Activated naive CD4-positive, alpha-beta T cell treated with anti-CD3 and anti-CD28 coated beads, Interleukin-2, amount 50 U/mL, for 72 hours (primary cell): ENCODE measurements at places on chromosomes 7 and 10. TPM values are rescaled to one million over a fixed set of nuclear protein-coding genes. Genes with fewer than 3 reads are reported as not detected.

DNA sequence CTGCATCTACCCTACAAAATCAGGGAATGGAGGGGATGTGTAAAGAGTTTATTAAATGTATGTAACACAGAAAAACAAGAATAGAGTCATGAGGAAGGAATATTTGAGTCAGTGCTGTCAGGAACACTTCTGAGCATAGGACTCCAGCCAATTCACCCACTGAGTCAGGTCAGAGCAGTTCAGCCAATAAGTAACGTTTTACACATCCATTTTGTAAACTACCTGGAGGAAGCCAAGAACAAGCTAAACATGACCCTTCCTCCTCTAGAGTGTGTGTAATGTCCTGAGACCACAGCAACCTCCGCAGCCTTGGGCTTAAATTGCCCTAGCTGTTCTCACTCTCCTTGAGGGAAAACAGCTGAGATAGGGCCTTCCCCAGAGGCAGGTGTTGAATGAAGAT lies 691.5 kb upstream of the LRRN3 start:
- no peak for DNase-seq

GRCh38 chr7:80128918-80129317 lies 5.7 kb upstream of the GNAI1 start:
- no peak for DNase-seq

DNA sequence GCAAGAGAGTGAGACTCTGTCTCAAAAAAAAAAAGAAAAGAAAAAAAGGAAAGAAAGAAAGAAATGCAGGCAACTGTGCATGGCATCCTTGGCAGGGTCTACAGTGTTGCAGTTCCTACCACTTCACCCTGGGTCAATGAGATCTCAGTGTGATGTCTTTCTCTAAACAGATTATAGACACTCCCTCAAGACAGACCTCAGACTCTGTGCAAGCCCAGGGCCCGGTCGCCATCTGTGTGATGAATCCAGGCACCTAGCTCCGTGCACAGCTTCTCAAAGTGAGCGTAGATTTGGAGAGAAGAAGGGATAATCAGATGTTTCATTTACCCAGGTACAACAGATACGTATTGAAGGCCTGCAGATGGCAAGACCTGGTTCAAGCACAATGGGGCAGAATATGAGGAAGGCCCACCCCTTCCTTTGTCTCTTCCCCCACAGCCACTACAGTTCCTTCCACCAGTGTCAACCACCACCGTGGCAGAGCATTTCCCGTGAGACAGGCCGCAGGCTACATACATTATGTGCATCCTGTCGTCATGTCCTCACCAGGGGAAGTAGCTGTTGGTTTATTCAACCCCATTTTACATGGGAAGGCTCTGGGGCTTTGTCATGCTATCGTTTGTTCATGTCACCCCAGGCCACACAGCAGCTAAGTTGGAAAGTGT lies 471.7 kb upstream of the GALNT17 start:
- no peak for DNase-seq

DNA sequence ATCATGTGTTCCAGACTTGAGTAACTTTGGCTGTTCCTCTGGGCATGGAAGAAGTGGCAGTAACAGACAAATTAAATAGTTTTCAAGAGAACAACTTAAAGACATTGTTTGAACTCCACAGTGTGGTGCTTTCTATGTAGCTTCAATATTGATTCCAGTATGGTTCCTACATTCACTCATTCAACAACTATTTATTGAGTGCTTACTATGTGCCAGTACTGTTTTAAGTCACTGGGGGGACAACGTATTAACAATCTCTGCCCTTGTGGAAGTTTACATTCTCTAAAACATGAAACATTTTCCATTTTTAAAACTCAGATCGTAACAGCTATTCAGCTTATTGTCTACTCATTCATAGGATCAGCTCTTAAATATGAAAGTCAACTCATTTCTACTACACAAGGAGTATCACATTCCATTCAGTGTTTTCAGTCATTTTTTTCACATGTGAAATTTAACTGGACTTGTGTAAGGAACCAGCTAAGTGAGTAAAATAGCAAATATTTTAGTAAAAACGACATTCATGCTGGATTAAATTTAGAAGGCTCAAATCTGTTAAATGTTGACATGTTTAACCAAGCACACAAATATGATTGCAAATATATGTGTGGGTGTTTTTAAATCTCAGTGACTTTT lies 13.6 kb upstream of the CUBN start:
- DNase-seq = no peak

- no peak for DNase-seq
Measured at GRCh38 chr10:44628921-44629320, 244.0 kb upstream of the CXCL12 start.

DNA sequence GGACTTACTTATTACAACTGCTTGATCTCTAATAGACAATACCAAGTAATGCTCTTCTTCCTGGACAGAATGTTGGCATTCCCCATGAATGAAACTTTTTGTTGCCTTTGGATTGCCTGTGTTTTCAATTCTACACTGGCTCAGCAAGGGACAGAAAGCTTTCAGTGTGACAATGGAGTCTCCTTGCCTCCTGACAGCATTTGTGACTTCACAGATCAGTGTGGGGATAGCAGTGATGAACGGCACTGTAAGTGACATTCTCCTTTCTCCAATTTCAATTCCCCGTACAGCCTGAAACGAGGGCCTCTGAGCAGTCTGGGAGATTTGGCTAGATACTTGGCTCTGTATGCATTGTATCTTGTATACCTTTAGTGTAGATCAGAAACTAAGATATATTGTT lies 290 bp downstream of the MALRD1 start:
- DNase-seq = no peak

DNA sequence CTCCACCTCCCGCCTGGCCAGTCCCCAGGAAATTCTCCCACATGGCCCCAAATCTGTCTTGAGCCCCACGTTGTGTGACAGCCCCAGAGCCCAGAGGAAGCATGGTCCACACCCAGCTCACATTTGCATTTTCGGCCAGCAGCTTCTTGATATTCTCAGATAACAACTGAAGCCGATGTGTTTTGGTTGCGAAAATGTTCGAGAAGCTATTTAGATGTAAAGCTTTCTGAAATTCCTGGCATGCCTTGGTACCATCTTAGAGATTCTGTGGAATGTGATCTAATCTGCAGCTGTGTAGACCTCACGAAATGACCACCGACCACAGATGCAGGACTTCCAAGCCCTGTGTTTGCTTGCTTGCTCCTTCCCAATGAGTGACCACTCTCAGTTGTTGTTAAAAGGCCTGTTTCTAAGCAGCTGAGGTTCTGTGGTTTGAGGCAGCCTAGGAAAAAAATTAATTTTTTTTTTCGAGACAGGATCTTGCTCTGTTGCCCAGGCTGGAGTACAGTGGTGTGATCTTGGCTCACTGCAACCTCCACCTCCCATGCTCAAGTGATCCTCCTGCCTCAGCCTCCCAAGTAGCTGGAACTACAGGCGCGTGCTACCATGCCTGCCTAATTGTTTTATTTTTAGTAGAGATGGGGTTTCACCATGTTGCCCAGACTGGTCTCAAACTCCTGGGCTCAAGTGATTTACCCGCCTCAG lies 8.8 kb downstream of the SLC4A2 start:
- no peak for DNase-seq

Gene ERVW-1
- 0.23 TPM for total RNA-seq

Gene THSD7A
- not detected for total RNA-seq

Gene OR9A2
- not detected for total RNA-seq
